ENCODE measurements at places on chromosomes 4 and X.

DNA sequence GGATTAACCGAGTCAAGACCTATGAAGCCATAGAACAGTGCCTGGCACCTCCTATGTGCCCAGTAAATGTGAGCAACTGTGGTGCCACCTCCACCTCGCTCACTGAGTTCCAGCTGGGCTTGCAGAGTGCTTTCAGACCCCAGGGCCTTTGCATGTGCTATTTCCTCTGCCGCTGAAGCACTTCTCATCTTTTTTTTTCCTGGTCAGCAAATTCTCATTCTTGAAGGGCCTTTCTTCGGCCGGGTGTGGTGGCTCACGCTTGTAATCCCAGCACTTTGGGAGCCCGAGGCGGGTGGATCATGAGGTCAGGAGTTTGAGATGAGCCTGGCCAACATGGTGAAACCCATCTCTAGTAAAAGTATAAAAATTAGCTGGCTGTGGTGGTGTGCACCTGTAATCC lies 76.5 kb downstream of the MSX1 start:
- no peak for DNase-seq

GRCh38 chr4:56055027-56055977 lies 106.6 kb downstream of the CEP135 start:
- no peak for DNase-seq

- no peak for DNase-seq
Measured at GRCh38 chr4:114273238-114273637, 293.8 kb upstream of the ARSJ start.

DNA sequence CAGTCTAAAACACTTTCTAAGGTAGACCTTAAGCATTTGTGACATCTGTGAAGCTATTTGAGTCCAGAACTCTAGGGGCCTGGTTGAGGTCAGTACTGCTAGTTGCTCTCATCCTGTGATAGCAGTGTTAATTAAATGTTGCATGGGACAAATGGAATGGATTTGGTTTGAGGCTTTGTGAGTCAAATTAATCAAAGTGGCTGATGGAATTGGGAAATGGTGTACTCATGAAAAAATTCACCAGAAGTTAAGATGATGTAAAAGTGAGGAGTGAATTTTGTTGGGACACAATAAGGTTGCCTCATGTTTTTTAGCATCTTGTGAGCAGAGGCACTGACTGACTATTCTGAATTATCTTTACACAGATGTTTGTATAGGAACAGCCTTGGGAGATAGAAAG lies 99.2 kb upstream of the ARSJ start:
- DNase-seq = no peak

- DNase-seq = no peak
Measured at GRCh38 chr4:184324939-184325477, 107.3 kb upstream of the ENPP6 start.

DNA sequence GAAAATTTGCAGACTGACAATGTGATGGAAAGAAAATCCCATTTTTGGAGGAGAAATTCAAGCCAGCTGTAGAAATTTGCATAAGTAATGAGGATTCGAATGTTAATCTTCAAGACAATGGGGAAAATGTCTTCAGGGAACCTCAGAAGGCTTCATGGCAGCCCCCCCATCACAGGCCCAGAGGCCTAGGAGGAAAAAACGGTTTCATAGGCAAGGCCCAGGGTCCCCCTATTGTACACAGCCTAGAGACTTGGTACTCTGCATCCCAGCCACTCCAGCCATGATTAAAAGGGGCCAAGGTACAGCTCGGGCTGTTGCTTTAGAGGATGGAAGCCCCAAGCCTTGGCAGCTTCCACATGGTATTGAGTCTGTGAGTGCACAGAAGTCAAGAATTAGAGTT lies 303.6 kb upstream of the PCDH7 start:
- no peak for DNase-seq

- DNase-seq = peak; percentile 15
Measured at GRCh38 chr4:65668201-65669089, 1.8 kb downstream of the EPHA5 start.

DNA sequence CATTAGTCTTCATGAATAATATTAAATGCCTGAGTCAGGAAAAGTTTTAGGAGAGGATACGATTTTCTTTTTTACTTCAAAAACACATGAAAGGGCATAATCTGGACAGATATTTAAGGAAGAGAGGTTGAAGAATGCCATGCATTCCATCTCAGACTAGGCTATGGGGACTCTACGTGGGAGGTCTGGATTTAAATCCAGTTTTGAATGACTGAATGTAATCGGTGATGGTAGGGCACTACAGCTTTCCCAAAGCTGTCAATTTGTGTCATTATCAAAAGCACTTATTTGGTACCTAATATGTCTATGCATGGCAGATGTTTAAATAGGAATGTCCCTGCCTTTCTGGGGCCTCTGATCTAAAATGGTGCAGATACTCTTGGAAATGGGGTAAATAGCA lies 59.3 kb upstream of the RPL34 start:
- no peak for DNase-seq

GRCh38 chrX:142891046-142891445 lies 134.7 kb upstream of the SPANXN4 start:
- no peak for DNase-seq

DNA sequence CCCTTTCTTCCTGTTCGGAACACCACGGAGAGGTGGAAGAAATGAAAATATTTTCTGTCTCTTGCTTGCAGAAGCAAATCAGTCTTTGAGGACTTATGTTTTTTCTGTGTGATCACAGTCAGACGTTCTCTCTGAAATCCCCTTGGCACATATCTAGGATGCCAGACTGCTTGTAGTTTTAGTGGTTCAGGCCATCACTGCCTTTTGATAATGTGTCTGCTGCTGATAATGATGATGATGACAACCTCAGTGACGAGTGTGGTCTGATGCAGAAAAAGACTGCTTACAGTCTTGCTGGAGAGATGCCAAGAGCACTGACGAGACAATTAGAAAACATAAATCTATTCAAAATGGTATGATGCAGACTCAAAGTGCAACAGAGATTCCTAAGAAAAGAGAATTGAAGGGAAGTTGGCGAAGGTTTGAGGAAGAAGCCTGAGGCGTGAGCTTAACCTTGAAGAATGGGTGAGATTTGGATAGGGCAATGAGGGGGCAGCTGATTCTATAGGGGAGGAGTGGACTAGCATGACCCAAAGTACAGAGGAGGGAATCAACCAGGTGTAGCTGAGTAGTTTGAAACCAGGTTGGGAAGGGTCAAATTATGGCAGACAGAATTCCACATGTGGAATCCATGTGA lies 7.9 kb downstream of the RAB33A start:
- no peak for DNase-seq

GRCh38 chr4:138916763-138917162 lies 98.8 kb upstream of the NOCT start:
- no peak for DNase-seq

- peak; percentile 96 for DNase-seq
Measured at GRCh38 chr4:84498935-84499623, at the start of gene NKX6-1. TSS of gene NKX6-1 (minus strand) at chr4:84499292. CDS start at chr4:84498228, 1,064 bp downstream.

DNA sequence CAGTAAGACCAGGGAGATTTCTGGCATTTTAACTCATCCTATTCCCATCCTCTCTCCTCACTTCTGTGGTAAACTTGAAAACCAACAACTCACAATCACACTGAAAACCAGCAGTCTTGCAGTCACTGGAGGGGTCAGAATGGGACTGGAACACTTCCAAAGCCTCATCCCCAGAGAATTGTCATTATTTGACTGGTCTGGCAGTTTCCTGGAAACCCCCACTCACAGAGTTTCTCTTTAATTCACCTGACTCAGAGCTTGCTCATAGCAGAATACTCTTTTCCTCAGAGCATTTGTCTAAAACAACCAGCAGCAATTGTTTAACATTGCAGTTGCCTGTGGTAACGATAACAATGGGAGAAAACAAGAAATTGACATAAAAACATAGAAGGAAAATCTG lies 7.3 kb upstream of the RAB9B start:
- no peak for DNase-seq

GRCh38 chr4:183254162-183254561 lies 65.9 kb downstream of the CLDN22 start:
- no peak for DNase-seq

DNA sequence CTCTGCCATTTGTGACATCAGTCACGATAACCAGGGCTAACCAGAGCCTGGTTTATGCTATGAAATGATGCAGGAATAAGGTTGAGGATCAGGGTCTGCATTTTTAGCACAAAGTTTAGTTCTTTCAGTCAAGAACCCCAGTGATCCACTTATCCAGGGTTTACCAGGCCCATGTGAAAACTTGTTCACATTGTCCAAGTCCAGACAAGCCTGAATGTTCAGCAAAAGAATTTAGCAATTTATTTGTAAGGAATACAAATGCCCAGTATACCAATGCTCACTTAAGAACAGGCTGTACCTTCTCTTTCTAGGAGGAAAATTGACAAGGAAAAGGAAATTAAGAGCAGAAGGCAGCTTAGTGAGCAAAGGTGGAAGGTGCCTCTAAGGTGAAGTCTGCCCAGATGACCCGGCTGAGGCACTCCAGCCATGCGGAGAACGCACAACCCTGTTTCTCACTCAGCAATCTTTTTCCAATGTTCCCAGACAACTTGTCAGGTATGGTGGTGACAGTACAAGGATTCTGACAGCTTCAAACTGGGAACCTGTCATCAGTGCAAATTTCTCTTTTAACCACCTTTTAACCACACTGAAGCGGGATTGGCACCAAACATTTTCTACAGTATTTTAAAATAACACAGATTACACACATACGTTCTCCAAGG lies 54.0 kb downstream of the TBC1D9 start:
- DNase-seq = no peak

DNA sequence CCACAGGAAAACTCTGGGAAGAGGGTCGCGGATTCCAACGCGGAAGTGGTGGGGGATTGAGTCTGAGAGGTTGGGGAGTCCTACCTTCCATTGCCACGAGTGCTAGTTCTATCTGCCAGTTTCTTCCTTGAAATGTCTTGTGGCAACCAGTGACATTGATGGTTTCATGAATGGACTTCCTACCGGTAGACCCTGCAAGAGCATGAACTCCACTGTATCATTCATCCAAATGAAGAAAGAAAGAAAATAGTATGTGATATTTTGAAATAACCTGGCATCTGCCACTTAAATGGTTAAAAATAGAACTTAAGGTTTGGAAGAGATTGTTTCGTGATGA lies 1.1 kb upstream of the SLC10A7 start:
- no peak for DNase-seq

GRCh38 chr4:185213877-185214276 lies 4.5 kb downstream of the SNX25 start:
- no peak for DNase-seq

GRCh38 chrX:23575281-23575680 lies 92.0 kb upstream of the PRDX4 start:
- no peak for DNase-seq

DNA sequence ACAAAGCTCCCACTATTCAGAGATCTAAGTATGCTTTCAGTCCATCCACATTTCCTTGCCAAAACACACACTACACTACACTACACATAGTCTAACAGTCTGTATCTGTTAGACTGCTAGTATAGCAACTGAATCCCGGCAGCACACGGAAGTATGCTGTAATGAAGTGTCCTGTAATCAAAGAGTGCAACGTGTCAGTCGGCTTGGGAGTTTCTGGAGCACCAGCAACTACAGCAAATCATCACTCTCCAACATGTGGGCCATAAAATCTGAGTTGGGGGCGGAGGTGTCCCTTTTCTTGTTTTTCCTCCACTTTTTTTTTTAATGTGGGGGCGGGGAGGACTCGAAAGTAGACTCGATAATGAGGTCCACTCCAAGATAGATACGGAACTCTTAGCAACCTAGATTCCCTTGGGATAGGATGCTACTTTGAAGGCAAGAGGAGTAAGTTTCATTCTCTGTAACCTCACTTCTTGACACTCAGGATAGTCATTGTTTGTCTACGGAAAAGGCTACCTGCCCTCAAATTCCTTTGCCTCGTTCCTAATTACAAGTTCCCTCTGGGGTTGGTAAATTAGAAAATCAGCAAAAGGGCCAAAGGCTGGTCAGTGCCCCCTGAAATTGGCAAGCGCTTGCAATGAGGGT lies 722 bp downstream of the SLC10A7 start:
- no peak for DNase-seq

GRCh38 chr4:120754590-120754989 lies 167.9 kb downstream of the PRDM5 start:
- DNase-seq = no peak

- no peak for DNase-seq
Measured at GRCh38 chrX:129577473-129577872, 37.4 kb downstream of the OCRL start.

DNA sequence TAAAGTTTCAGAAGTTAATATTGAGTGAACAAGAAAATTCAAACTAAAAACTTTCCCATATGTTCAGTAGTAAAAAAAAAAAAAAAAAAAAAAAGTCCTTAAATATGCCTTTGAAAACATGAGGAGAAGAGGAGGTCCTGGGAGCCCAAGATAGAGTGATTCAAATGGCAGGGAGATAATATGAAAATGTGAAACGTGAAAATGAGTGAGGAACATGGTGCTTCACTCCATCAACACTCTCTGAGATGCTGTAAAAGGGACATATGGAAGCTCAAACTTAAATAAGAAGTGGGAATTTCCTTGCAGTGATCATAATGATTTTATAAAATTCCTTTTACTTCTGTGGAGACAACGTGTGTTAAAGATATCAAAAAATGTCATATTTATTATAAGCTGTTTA lies 423.9 kb downstream of the PABPC4L start:
- no peak for DNase-seq

DNA sequence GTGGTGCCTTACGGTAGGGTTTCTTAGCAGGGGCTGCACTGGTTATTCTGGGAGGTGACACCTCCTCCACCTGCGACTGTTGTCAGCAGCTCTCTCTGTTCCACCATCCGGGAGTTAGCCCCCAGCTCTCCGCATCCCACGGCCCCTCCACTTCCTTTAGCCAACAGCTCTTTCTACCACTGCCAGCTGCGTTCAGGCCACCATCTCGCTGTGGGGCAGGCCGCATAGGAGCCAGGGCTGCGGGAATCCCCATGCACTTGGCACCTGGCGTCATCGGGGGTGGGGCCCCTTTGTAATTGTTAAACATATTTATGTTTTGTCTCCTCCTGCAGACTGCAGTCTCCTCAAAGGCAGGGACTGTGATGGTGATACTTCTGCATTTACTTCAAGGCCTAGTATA lies 480.2 kb downstream of the SMARCA1 start:
- DNase-seq = no peak

Measured in WTC11 (cell line).